Hepatic stellate cell (primary cell): ENCODE measurements at places on chromosomes 6 and 20.

- no peak for DNase-seq
Observed at GRCh38 chr6:136654086-136654485, 103.9 kb upstream of the MAP7 start.

DNA sequence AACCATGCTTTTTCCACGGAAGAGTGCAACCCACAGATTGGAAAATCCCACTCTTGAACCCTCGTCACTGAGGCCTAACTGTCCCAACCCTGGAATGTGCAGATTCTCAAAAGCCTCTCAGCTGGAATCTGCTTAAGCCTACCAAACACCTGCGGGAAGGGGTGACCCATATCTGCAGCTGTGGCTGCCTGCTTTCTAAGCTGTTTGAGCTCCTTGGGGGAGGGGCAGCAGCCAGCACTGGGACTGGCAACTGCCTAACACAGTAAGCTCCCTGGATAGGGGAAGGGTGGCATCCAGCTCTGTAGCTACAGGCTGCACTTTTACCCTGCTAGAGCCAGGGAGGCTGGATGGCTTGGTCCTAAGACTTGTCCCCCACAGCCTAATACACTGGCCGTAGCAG is 579.6 kb downstream of the COL12A1 start:
- DNase-seq = no peak

- peak; percentile 10 for DNase-seq
Observed at GRCh38 chr6:73200735-73201134, 24.6 kb downstream of the KHDC1L start.

GRCh38 chr6:6225885-6226529 is 94.5 kb downstream of the F13A1 start:
- DNase-seq = no peak

GRCh38 chr6:39476151-39476550 is 153.6 kb upstream of the KCNK16 start:
- DNase-seq = no peak

DNA sequence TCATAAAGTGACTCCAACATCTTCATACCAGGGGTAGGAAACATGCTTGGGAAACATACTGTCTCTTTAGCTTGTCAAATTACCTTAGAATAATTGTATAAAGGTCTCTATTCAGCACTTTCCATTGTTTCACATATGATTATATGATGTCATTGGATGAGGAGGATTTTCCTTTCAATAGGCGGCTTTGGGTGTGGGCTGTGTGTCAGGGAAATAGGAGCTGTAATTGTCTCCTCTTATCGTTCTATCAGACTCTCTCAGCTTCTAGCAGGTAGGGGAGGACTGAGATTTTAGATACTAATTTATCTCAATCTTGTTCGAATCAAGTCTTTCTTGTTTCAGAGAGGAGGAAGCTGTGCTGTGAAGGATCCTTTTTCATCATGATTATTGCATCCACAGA is 179.4 kb upstream of the OLIG3 start:
- no peak for DNase-seq

DNA sequence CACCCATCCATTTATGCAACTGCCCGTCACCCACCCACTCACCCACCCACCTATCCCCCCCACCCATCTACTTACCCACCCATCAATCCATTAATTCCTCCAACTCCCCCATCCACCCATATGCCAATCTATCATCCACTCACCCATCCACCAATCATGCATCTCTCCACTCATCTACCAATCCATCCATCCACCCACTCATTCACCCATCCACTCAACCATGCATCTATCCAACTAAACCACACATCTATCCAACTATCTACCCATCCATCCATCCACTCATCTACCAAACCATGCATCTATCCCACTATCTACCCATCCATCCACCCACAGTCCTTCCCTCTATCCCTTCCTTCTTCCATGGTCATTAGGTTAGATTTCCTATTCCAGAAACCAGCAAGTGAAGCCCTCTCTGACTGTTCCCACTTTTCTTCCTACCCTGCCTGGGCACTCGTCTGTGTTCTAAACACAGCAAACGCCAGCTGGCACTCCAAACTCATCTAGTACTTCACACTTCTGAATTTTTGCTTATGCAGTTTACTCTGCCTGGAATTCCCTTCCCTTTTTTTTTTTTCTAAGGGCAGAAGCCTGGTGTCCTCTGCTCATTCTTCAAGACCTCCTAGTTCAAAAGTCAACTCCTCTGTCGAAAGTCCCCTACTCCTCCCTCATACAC is 43.1 kb downstream of the ARHGAP40 start:
- DNase-seq = no peak

GRCh38 chr6:168574075-168574698 is 133.2 kb downstream of the SMOC2 start:
- no peak for DNase-seq
